ENCODE measurements at places on chromosomes 13 and 19.

GRCh38 chr13:80305737-80306136, 35.2 kb downstream of the SPRY2 start:
- peak; percentile 2 for DNase-seq

DNA sequence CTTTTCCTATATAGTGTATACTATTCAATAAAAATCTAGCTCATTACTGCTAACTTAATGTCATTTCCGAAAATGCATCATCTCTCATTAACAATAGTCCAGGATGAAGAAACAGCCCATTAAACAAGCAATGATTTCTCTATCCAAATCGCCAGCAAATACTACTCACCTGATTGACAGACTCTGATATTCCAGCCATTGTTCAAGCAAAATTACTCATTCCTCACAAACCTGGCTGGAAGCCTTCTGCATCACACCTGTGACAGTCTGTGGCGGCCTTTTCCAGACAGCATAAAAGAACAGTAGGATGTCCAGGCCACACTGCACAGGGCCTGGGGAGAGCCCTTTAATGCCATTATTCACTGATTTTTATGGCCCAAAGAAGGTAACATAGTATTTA, 115.9 kb downstream of the ABCC4 start:
- no peak for DNase-seq

GRCh38 chr13:81171065-81171647, 830.2 kb upstream of the SPRY2 start:
- DNase-seq = no peak

DNA sequence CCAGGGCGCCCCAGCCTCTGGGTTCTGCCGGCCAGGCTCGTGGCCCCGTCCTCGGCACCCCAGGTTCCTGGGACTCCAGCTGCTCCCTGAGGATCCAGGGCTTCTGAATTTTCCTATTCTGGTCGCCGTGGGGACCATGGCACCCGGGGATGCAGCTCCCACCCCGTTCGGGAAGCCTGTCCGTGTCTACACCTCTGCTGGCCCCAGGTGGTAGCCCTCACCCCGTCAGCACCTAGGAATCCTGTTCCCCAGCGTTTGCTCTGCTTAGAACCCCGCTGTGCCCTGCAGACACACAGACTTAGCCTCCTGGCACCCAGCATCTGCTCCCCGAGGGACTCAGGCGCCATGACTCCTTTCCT, 960 bp downstream of the PPFIA3 start:
- DNase-seq = no peak

DNA sequence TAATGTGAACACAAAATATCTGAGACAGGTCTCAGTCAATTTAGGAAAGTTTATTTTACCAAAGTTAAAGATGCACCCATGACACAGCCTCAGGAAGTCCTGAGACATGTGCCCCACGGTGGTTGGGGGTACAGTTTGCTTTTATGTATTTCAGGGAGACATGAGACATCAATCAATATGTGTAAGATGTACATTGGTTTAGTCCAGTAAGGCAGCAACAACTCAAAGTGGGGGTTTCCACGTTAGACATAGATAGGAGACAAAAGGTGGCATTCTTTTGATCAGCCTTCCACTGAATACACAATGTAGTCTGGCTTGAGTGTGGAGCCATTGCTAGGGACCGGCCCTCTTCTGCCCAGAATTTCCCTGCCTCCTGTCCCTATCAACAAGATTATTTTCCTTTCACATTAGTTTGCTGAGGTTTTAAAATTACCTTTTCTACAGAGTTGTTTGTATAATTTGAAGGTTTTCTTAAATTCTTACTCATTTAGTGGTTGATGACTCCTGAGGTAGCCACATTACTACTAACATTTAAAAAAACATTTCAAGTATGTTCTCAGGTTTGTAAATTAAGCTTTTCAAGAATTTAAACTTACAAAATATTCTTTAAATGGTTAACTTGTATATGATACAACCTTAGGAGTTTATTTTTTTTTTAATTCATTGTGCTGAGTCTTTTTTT, 33.2 kb downstream of the RNASEH2B start:
- DNase-seq = no peak

DNA sequence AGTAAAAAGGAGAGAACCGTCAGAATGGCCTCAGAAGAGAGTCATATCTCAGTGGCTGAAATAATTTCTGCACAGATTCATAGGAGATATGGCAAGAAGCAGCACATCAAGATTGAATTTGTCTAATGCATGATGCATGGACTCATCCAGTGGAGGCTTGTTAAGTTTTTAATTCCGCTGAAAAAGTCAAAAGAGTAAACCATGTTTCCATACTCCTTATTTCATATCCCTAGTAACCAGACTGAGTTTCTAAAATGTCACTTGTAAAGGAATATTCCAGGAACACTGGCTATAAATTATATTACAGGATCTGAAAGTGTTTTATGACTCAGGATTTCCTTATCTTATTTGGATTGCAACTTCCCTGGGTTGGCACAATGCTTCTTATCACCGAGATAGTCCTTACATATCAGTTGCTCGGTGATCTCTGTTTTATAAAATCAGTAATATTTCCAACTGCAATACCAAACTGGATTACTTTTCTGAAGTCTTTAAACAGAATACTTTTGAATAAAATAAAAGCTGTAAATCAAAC, 180.2 kb upstream of the TSC22D1 start:
- DNase-seq = no peak
